ENCODE measurements at places on chromosomes 6 and 20.

DNA sequence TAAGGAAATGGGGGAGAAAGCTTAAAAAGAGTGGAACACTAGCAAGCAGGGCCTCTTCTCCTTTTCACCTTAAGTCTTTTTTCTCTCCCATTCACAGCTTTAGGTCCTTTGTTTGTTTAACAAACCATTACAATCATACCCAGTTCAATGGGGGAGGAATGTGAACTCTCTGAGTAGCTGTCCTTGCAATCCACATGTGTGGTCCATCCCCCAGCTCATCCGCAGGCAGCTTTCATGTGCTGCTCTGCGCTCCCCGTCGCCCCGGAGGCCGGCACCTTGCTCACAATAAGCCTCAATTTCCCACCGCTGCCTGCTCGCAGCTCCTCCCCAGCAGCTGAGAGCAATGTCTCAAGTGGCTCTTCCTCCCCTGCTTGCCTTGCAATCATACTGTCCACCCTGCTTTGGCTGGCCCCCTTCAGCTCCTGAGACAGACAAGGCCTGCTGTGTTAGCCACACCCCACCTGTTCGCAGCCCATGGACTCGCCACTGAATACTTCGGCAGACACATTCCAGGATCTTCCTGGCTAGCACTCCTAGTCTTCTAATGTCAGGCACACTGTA lies 49.1 kb downstream of the PLAGL1 start:
- peak; percentile 93 for DNase-seq

- DNase-seq: no peak
These were observed 52.3 kb downstream of the SLC22A3 start for GRCh38 chr6:160400446-160400845.

- DNase-seq: peak; percentile 11
These were observed 49.5 kb upstream of the PREP start for GRCh38 chr6:105452376-105452775.

DNA sequence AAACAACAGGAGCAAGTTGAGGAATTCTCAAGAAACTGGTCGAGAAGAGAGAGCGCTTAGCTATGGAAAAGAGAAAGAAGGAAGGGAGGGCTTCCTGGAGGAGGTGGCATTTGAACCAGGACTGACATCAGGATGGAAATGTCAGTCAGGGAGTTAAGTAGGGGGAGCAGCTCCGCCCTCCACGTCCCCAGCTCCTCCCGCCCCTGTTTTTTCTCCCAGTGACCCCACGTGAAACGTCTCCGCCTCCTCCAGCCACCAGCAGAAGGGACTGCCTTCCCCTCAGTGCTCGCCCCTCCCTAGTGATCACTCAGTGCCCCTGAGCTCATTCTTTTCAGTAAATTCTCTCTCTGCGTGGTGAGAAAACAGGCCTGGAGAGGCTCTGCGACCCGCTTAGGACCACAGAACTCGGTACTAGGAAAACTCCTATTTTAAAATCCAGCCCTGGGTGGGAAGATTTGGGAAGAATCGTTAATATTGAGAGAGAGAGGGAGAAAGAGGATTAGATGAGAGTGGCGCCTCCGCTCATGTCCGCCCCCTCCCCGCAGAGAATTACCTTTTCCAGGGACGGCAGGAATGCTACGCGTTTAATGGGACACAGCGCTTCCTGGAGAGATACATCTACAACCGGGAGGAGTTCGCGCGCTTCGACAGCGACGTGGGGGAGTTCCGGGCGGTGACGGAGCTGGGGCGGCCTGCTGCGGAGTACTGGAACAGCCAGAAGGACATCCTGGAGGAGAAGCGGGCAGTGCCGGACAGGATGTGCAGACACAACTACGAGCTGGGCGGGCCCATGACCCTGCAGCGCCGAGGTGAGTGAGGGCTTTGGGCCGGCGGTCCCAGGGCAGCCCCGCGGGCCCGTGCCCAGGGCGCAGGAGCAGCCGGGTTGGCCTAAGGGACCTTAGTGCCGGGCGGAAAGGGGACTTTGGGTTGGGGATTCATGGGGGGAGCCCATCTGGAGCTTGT lies 4.6 kb downstream of the HLA-DPB1 start:
- DNase-seq: peak; percentile 88

- DNase-seq: no peak
These were observed 350.5 kb downstream of the CDC5L start for GRCh38 chr6:44737829-44738528.

DNA sequence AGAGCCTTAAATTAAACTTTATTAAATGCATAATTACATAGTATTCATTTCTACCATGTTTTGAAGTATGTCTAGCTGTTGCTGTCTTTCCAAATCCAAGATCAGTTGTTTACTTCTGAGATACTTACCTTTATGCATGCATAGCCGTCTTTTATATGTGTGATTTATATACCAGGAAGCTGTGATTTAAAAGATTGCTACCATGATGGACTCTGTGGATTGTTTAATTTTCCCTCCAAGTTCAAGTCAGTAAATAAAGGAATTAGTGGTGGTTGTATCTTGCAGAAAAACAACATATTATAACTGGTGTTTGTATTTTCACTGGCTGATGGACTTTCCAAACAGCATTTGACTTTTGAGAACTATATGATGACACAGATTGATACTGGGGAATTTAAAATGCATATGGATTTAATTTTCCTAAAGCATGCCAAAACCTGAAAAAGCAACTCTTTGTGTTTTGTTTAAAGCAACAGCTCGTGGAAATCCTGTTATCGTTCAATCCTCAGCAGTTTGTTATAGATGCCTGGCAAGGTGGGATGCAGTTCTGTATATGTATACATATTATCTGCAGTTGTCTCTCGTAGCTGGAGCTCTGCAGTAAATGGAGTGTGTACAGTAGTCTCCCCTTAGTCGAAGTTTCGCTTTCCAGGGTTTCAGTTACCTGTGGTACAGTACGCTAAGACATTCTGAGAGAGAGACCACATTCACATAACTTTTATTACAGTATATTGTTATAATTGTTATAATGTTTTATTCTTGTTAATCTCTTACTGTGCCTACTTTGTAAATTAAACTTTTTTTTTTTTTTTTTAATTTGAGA lies 77.1 kb downstream of the CBFA2T2 start:
- no peak for DNase-seq

- DNase-seq: peak; percentile 88
These were observed at the start of gene UNC5CL for GRCh38 chr6:41039060-41039998. TSS of gene UNC5CL (minus strand) at chr6:41039221. CDS start at chr6:41035074, 4,147 bp downstream.

DNA sequence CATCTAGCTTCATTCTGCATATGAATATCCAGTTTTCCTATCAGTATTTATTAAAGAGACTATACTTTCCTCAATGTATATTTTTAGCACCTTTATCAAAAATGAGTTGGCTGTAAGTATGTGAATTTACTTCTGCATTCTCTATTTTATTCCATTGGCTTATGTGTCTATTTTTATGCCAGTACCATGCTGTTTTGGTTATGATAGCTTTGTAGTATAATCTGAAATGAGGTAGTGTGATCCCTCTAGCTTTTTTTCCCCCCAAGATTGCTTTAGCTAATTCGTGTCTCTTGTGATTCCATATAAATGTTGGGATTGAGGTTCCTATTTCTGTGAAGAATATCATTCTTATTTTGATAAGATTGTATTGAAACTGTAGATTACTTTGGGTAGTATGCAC lies 469.1 kb upstream of the MAP3K7 start:
- no peak for DNase-seq

DNA sequence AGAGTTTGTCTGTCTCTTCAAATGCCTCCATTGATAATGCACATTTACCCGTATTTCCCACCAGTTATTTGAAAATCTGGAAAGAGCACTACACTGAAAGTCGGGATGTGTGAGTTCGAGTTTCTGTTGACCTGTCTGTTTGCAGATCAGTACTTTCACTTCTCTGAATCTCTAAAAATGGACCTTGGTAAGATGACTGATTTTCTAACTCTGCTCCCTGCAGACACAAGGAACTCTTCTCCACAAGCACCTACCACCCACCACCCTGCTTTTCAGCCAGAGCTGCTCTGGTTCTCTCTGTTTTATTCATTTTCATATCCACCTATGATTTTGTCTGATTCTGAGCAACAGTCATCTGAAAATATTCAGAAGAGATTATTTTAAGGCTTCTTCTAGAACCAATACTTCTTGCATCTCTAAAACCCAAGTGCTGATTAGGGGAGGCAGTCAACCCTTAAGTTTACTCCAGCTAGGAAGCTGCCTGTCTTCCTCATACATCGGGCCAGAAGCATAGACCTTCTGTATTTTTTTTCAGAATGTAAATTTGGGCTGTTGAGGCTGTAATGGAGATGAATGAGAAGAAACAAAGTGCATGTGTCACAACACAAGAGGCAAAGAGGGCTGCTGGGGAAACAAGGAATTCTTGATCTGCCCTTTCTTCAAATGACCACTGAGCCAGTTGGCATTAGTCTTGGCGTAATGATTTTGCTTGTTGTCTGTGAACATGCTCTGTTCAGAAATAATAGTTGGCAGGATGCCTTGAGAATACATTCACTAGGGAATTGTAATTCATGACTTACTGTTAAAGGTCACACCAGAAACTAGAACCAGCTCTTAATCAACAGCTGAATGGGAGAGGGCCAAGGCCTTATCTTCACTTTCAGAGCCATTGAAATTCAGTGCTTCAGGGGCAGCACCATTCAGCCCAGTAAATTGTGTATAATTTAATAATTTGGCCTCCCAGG lies 85.4 kb upstream of the MYLIP start:
- no peak for DNase-seq

GRCh38 chr6:167860550-167861226 lies 34.0 kb downstream of the AFDN start:
- no peak for DNase-seq

- DNase-seq: no peak
These were observed 186.7 kb downstream of the BMP2 start for GRCh38 chr20:6954219-6954618.

DNA sequence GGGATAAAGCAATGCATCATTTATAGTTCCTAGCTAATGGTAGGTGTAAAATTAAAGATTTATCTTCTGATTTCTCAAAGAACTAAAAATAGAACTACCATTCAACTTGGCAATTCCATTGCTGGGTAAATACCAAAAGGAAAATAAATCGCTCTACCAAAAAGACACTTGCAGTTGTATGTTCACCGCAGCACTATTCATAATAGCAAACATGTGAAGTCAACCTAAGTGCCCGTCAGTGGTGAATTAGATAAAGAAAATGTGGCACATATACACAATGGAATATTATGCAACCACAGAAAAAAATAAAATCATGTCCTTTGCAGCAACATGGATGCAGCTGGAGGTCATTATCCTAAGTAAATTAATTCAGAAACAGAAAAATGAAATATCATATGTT lies 279.8 kb upstream of the PRND start:
- DNase-seq: no peak

Measured in GM23338 (cell line).